ENCODE measurements at places on chromosomes 5 and 9.

- no peak for DNase-seq
These were observed 81.8 kb downstream of the SUSD1 start for GRCh38 chr9:112093147-112093869.

DNA sequence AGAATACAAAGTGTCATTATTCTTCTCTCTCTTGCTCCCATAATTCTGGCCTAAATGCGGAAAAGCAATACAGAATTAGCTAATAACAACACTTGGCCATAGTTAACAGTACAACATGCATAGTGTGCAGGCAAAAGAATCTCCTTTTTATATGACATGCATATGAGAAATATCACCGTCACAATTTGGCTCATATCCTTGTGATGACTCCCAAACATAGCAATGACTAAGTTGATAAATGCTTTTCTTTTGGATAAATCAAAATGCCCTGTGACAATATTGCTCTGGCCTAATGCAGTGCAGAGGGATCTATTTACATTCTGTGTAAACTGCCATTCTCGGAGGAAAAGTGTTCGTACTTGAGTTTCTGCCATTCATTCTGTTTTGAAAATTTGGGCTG lies 121.9 kb upstream of the GHR start:
- DNase-seq, result no peak

GRCh38 chr9:5617749-5618148 lies 11.2 kb upstream of the RIC1 start:
- DNase-seq, result no peak

- no peak for DNase-seq
These were observed 103.5 kb downstream of the GLIS3 start for GRCh38 chr9:4196376-4196775.

- no peak for DNase-seq
These were observed 174.7 kb upstream of the PPP1R2B start for GRCh38 chr5:156675395-156675794.

- no peak for DNase-seq
These were observed 32.4 kb downstream of the DDX31 start for GRCh38 chr9:132637351-132637750.

DNA sequence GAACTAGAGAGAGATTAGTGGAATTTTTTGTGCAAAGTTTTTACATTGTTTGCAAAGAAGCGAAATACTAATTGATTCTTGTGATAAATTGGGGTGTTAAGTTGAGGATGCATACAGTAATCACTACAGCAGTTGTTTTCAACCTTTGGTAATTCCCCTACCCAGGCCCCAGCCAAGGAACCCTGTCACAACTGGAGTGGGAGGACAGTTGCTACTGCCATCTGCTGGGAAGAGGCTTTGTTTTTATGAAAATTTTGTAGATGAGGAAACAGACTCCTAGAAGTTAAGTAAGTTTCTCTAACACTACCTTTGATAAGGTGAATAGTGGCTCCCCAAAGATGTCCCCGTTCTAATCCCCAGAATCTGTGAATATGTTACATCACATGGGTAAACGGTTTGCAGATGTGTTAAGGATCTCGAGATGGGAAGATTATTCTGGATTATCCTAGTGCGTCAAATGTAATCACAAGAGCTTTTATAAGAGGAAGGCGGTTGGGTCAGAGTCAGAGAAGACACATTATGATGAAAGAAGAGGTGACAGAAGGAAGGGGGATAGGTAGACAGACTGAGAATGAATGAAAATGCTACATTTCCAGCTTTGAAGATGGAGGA lies 34.0 kb upstream of the PPP1R2B start:
- no peak for DNase-seq

DNA sequence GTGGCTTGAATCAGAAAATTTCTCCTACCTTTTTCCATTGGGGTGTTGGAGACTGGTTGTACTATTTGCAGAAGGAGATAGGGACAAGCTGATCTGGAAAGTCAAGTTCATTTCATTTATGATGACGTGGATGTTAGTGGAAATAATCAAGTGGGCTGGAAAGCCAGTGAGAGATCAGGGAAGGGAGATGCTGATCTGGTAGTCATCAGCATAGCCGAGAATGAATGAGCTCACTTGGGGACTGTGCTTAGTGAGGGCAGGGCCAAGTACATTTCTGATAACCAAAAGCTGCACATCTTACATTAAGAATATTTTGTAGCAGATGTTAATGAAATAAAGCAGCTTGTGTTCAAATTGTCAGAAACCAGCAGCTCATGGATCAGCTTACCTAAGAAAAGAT lies 12.1 kb downstream of the MAN2A1 start:
- no peak for DNase-seq

- DNase-seq, result no peak
These were observed 11.6 kb downstream of the POLK start for GRCh38 chr5:75523275-75523674.

GRCh38 chr5:176382721-176383120 lies 5.7 kb downstream of the NOP16 start:
- no peak for DNase-seq

GRCh38 chr5:86929123-86929766 lies 311.5 kb downstream of the COX7C start:
- no peak for DNase-seq

GRCh38 chr5:5683174-5683573 lies 260.7 kb downstream of the ICE1 start:
- no peak for DNase-seq

DNA sequence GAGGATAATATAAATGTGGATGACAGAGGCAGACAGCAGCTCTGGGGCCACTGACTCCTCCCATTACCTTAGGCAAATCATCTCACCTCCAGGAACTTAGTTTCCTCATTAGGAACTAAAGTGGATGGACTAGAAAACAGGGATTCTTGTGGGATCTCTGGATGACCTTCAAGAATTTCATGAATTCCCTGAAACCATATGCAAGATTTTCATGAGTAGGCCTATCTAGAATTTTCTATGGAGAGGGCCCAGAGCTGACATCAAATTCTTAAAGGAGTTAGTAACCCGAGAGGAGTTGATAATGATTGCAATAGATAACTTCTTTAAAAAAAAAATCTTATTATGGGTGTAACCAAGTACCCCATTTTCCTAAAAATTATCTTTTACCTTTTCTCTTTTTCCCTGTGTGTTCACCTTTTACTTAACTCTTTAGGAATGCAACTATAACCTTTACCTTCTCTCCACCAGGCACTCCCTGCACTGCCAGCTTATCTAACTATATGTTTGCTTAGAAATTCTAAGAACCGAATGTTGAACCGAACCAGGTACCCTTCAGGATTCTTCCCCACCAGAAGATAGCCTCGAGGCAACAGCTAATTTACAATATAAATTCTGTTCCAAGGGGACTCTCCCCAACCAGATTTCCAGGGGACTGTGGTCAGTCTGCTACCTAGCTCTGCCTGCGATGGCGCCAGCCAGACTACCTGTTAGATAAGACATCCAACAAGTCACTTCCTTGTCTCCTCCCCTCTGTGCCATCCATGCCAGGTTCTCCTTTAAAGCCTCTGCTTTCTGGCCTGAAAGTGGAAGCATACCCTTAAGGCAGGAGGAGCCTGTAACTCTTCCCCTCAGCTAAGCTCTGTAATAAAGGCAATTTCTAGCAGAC lies 86.0 kb downstream of the GCNT4 start:
- no peak for DNase-seq

DNA sequence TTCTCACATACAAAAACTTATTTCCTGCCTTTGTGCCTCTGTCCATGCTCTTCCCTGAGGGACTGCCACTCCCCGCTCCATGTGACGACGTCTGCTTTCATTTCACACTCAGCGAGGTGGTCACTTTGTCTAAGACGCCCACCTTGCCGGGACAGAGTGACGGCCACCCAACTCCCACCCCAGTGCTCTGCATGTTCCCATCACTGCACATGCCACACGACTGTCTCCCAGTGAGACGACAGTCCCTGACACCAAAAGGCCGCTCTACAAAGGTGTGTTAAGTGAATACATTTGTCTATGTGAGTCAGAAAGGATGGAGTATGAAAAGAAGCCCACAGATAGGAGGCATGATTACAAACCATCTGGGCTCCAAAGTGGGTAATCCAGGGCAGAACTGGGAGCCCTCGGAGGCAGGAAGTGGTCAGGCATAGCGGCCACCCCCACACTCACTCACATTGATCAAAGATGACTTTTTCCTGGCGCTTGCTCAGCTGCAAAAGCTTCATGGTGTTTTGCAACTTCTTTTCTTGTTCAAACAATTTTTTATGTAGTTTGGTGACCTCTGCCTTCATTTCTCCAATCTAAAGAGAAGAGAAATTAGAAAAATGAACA lies 185.8 kb downstream of the CDK5RAP2 start:
- DNase-seq, result no peak

DNA sequence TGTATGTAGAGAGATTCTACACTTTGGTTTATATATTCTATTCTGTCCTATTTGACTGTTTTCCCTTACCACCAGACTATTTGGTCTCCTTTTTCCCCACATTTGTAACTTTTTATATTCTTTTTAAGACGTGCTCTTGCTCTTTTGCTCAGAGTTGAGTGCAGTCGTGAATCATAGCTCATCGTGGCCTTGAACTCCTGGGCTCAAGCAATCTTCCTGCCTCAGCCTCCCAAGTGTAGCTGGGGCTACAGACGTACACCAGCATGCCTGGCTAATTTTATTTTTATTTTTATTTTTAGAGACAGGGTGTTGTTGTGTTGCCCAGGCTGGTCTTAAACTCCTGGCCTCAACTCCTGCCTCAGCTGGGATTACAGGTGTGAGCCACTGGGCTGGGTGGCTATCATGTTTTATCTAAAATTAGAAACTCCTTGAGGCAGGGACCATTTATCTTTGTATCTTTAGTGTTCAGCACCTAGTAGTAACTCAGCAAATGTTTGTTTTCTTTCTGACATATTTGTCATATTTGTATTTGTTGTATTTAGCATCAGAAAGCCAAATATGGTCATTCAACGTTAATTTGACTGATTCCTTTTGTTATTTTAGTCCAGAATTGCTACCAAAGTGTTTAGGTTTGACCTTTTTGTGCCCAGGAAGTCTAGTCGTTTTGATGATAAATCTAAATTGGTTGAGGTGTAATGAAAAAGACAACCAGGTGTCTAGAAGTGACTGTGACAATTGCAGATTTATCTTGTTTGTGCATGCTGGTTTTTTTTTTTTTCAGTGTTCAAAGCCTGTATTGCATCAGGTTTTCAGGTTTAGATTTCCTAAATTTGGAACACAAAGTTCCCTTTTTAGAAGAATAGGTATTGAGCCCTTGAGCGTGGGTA lies 44.3 kb downstream of the ERBIN start:
- DNase-seq, result no peak

DNA sequence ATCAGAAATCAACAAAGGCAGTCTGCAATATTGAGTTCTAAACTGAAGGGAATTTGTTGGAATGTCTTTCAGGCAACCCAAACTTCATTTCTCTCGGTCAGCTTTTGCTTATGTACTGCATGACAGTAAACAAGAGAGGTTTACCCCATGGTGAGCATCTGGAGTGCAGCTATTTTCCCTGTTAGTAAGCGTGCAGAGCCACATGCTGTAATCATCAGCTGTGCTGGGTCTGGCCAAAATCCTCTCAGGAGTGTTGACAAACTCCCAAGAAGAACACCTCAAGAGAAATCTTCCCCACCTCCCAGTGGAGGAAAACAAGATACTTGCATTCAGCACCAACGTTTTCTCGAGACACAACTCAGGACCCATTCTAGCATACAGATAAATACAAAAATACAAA lies 83.6 kb upstream of the ADAMTSL1 start:
- DNase-seq, result no peak

GRCh38 chr5:81230416-81230815 lies 2.7 kb upstream of the CKMT2 start:
- no peak for DNase-seq

DNA sequence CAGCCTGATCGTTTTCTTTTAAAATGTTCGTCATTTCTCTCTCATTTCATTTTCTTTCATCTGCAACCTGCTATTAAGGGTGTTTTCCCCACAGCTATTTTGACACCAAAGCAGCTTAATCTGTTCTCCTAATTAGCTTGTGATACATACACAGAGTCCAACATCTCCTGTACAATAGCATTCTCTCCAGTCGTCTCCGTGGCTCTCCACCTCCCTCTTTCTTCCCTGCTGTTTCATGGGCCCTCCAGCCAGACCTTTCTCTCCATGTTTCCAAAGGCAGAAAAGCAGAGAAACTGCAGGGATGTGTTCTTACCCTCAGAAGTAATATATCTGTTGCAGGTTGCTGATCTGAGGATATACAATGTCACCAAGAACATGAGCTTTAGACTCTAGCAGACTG lies 88.8 kb upstream of the SPOCK1 start:
- DNase-seq, result no peak

GRCh38 chr9:967903-968641 lies 8.4 kb upstream of the DMRT3 start:
- DNase-seq, result no peak

DNA sequence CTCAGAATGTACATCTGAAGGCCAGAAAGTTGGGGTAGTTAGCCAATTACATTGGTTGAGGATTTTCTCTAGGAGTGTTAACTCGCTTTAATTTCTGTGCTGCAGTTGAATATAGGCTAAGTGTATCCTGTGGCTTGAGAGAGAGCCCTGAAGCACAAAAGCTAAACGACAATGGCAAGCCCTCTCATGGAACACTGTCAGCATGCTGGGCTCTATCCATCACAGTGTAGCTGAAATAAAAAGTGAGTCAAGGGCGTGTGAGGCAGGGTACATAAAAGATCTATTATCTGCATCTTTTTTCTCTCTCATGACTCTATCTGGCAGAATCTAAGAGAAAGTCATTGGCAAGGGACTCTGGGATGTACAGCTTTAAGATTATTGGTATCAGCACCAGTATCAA lies 254.2 kb upstream of the GRIA1 start:
- no peak for DNase-seq

- no peak for DNase-seq
These were observed 32.1 kb upstream of the MSANTD3 start for GRCh38 chr9:100394816-100395215.

DNA sequence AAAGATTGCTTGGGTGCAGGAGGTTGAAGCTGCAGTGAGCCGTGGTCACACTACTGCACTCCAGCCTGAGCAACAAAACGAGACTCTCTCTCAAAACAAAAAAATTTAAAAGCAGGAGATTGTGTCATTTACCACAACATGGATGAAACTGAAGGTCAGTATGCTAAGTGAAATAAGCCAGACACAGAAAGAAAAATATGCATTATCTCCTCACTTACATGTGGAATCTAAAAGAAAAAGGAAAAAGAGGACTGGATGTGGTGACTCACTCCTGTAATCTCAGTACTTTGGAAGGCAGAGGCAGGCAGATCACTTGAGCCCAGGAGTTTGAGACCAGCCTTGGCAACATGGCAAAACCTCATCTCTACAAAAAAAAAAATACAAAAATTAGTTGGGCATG lies 146.8 kb upstream of the DAPK1 start:
- DNase-seq, result no peak

DNA sequence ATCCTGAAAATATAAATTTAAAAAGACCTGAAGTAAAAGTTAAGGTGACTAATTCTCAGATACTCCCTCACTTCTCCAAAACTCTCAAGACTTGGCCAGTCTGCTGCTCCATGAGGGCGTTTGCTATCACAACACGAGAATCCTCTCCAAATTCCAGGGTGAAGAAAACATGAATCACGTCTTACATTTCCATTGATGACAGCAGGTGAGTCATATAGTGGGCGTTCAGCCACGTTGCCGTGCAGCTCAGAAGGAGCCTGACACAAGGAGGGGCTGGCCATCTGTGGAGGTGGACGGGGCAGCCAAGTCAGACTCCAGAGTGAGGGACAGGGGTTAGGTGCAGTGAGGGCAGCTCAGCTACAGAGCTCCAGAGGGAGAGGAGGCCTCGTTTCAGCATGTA lies 555.1 kb upstream of the ADAMTS16 start:
- no peak for DNase-seq
